ENCODE measurements at places on chromosomes 3 and 15. TPM values are rescaled to one million over a fixed set of nuclear protein-coding genes. Genes with fewer than 3 reads are reported as not detected.

The ANKUB1 gene
- total RNA-seq: not detected

The EXOG gene
- total RNA-seq: 20.2 TPM

The MEGF11 gene
- total RNA-seq: 0.32 TPM

The MYO5A gene
- total RNA-seq: 43.5 TPM

DNA sequence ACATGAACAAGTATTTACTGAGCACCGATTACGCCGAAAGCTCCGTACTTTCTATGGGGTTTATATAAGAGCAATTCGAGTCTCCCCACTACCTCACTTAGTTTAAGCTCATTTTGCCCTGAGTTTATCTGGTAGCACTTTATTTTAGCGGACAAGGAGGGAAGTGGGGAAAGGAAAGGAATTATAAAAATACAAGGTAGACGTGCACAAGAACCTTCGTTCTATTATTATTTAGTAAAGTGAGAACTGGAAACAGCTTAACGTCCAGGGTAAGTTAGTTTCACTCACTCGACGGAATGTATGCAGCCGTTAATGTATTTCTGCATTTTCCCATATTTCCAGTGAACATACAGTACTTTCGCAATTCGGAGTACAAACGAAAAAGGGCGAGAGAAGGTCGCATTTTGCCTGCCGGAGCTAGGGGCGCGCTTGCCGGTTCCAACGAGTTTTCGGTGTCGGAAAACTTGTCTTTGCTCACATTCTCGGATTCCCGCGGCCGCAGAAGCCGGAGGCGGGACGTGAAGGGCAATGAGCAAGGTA lies 1.2 kb upstream of the STT3B start:
- no peak for DNase-seq

DNA sequence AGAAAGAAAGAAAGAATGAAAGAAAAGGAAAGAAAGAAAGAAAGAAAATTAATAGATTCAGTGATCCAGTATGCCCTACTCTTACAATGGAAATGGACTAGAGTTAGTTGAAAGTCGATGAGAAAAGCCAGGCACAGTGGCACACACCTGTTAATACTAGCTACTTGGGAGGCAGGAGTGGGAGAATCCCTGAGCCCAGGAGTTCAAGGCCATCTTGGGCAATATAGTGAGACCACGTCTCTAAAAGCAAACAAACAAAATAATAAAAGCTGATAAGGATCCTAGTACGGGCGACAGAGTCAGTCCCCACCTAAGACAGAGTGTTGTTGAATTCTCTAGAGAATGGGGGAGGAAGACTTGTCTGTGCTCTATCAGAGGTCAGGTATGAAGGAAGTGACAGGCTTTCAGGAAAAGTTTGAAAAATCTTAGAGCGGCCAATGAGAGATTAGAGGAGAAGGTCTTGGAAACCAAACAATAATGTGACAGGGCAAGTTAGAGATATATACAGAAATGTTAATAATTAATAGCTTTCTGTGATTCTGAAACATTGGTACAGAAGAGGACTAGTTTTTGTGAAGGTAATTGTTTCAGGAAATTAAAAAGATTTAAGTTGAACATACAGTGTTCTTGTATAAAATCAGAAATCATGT lies 117.9 kb upstream of the PTX3 start:
- DNase-seq: no peak

DNA sequence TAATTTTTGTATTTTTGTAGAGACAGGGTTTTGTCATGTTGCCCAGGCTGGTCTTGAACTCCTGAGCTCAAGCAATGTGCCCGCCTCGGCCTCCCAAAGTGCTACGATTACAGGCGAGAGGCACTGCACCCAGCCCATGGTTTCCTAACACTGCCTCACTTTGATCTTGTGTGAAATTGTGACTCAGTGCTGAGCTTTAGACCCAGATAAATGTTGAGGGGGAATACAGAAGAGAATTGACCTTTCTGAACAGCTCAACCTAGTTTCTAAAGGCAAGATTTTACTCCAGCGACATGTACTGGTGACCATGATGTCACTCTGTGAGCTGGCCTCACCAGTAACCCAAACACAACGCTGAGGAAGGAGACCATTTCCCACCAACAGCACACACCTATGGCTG lies 73.5 kb downstream of the ATP1B3 start:
- no peak for DNase-seq

DNA sequence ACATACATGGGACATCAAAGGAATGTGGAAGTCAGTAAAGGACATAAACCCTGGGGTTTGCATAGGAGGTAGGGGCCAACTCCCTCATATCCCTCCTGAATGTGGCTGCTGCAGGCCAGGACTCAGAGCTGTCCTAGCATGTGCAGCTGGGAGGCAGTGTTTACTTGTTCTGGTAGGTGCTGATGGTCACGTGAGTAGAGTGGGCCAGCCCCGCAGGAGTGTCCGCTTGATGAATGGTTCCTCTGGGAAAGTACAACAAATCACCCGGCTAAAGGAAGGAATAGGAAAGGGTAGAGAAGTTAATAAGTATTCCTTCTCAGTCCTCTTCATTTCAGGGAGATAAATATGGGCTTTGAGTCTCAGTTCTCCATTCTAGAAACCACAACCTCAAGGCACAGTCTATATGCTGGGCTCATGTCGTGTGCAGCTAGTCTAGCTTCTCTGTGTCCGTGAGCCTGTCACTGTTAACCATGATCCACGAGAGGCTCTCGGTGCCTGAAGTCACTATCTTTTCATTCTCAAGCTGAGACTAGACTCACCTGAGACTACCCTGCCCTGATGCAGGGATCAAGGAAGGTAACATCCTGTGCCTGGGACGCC lies 17.9 kb downstream of the RIOX2 start:
- no peak for DNase-seq

DNA sequence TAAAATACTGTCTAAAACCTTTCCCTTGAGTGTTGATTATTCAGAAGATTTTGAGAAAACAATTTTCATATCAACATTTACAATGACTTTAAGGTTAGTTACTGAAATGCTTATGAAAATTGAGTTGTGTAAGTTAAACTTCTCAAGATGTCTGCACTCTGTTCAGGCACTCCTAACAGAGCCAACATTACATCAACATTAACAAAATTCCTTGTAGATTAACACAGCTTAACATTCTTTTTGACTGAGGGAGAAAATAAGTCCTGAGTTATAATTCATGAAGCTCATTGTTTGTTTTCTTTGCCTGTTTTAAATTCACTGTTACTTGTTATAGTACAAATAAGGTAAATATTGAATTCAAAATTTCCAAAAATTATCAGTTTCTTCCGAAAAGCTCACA lies 9.0 kb downstream of the ACKR4 start:
- DNase-seq: no peak
